ENCODE measurements at places on chromosomes 3 and 15. TPM values are rescaled to one million over a fixed set of nuclear protein-coding genes. Genes with fewer than 3 reads are reported as not detected.

MKRN3 gene
- not detected for total RNA-seq

RHOV gene
- total RNA-seq = 17.8 TPM

SLC28A1 gene
- total RNA-seq = not detected

KCNMB2 gene
- not detected for total RNA-seq

TEX55 gene
- total RNA-seq = not detected

AHSG gene
- total RNA-seq = not detected

REC114 gene
- not detected for total RNA-seq

APBA2 gene
- 14.7 TPM for total RNA-seq

ETV5 gene
- 8.0 TPM for total RNA-seq

CD80 gene
- total RNA-seq = not detected

IL17RB gene
- total RNA-seq = 1.2 TPM

P3H2 gene
- total RNA-seq = 9.0 TPM

CHRFAM7A gene
- not detected for total RNA-seq

GPR27 gene
- 1.9 TPM for total RNA-seq

GOLGA8S gene
- not detected for total RNA-seq

All from tracheal epithelial cell (primary cell).